ENCODE measurements at places on chromosomes 5 and 9.

- no peak for DNase-seq
Measured at GRCh38 chr5:108818613-108819272, 71.0 kb downstream of the FER start.

DNA sequence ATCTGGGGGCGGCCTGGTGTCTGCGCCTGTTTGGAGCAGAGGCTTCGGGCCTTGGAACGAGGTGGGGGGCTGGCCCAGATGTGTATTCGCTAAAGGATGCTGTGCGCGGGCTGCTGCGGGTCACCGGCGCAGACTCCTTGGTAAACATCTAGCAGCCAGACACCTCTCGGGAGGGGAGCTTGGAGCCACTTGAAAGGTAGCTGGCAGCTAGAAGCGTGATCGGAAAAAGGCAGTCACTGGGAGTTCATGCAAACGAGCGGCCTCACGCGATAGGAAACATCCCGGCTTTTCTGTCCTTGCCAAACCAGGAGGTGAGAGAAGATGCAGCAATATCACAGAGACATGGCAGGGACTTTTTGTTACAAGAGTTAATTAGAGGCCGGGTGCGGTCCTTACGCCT is 8.1 kb downstream of the LAMC3 start:
- no peak for DNase-seq

DNA sequence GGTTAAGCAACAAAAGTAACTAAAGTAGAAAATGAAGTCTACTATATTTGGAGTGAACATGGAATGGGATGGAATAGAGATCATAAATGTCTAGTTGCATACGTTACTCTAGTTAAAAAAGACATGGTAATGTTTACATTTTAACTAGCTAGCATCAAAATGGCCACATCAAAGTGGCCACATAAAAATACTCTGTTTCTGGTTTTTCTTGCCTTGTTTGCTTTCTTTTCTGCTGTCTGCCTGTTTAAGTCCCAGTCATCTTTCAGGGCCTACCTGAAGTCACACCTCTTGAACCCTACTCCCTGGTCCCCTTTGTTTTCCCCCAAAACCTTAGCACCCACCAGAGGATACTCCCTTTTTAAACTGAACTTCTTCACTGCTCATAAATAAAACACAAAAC is 6.4 kb upstream of the KIF2A start:
- DNase-seq, result no peak

DNA sequence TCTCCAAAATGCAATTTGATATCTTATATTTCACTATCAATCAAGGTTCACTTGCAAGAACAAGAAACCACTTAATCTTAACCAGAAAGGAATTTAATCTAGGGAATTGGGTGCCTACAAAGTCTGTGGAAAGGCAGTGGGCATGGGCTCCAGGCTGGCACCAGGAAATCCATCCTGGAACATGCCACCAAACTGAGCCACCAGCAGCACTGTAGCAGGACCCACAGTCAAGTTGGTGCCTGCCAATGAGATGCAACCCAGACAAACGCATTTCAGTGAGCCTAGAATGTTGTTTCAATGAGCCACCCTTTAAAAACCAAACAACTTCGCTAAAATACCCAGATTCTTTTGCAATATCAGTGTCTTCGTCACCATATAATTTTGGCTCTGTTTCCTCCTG is 71.1 kb downstream of the PRKACG start:
- no peak for DNase-seq

- no peak for DNase-seq
Measured at GRCh38 chr9:26057050-26057449, 378.8 kb upstream of the TUSC1 start.

DNA sequence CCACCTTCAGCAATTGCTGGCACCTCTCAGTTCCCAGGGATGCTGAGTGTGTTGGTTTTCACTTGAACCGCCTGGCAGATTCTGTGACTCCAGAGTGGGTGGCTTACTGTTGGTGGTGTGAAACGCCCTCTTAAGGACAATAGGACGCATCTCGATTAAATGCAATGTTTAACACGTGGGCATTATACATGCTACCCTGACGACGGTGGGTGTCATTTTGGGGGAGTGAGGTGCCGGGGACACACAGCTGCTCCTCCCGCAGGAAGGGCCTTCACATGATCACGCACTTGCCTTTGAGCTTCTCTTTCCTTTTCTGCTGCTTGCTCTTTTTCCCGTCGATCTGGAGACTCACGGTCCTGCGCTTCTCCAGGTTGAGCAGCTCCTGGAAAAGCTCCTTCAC is 29.7 kb downstream of the DIRAS2 start:
- no peak for DNase-seq

DNA sequence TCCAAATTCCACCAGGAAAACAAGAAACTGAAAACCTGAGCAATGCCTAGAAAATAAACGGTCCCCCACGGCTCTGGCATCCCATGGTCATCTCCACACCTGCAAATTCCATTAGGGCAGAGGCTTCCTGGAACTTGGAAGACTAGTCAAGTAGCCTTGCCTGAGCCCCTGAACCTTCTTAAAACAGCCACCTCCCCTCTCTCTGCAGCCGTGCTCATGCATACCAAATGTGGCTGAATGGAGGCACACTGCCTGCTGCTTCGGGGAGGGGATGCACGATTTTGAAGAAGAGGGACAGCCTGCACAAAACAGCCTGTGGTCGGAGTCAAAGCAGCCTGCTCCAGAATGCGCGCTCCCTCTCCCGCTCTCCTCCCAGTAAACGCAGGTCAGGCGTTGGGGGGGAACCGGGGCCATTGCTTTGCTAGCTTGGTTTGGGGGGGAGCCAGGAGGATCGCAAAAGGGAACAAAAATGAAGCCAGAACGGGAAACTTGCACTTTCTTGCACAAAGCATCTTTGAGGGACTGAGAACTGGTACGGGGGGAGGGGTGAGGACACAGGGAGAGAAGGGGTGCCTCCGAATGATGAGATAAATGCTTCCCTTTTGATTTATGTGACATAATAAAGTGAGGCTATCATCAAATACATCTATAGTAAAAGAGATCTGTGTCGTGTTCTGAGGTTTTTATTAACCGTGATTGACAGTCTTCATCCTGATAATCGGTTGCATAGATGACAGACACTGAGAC is at the start of gene TRPM3:
TRPM3 (minus strand) TSS at position 347 of the 747 bp plus-strand sequence; CDS start at position 80, 267 bp downstream.
- DNase-seq, result no peak

DNA sequence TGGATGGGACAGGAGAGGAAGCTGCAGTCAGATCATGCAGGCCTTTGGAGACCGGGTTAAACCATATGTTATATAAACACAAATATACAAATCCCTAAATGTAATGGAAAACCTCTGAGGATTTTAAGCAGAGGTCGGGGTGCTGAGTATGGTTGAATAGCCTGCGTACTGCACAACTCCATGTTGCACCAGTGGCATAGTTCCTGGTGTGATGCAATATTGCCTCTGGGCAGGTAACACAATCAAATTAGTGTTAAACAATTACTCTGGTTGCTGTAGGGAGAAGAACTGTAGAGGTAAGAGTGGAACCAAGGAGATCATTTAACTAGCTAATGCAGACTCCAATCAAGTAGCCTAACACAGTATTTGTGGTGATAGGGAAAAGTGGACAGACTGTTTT is 21.3 kb upstream of the RNF145 start:
- no peak for DNase-seq
